ENCODE measurements at places on chromosomes 3 and 15. TPM values are rescaled to one million over a fixed set of nuclear protein-coding genes. Genes with fewer than 3 reads are reported as not detected.

Gene POMGNT2
- total RNA-seq = 18.7 TPM

Gene PP2D1
- total RNA-seq = not detected

GRCh38 chr15:44195151-44195740 is at the start of gene FRMD5:
TSS of gene FRMD5 (minus strand) at chr15:44195271.
- peak; percentile 89 for DNase-seq

Gene HIGD2B
- not detected for total RNA-seq

- peak; percentile 93 for DNase-seq
Observed at GRCh38 chr3:58568572-58569286, 8.5 kb downstream of the FAM107A start.

DNA sequence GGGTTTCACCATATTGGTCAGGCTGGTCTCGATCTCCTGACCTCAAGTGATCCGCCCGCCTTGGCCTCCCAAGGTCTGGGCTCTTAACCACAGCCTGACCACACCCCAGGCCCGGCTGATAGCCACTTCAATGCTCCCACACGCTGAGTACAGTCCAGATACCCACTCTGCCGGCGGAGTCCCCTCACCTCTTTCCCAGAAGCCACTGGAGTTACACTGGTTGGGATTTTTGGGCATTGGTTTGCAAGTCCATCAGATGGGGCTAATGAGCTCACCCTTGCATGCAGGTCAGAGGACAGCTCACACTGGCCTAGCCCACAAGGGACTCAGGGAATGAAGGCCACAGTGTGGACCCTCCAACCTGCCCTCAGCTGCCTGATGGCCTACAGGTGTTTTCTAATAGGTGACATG is 60.1 kb downstream of the IQSEC1 start:
- DNase-seq = peak; percentile 61

DNA sequence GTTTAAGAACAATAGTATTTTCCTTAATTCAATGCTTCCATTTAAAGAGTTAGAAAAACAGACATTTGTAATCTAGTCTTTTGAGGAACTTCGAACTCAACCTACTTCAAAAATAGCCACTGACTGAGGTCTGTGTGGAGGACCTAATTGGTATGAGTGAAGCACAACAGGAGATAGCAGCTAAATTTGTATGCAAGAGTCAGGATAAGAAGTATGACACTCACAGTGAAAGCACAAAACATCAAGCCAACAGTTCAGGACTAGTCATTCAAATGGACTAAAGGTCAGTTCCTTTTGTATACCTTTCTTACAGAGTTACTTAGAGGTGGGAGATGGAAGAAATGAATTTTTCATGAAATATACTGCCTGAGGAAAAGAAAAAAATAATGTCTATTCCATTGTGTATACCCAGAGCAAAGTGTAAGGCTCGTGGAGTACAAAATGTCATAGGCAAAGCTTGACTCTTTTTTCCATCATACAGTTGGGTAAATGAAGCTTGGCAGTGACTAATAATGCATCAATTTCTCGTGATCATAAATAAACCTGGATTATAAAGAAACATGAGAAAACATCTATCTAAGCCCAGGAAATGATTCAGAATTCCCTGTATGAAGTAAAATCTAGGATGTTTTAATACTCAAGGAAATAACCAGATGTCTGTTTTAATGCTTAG is 1005.2 kb upstream of the CADM2 start:
- DNase-seq = no peak

DNA sequence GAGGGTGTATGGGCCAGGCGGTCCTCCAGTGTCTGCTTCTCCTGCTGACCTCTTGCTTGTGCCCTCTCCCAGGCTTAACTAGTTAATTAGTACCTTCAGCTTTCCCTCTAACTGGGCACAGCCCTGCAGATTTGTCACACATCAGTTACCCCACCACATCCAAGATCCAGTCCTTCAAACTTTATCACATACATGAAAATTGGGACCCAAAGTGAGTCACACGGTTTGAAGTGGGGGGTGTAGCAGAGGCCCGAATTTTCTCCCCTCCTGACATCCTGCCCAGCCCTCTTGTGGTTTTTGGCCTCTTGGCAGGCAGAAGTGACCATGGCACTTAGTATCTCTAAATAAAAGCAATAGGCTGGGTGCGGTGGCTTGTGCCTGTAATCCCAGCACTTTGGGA is 3.9 kb downstream of the MAPKAPK3 start:
- DNase-seq = no peak

Gene GPR171
- 0.83 TPM for total RNA-seq

Gene FAM174B
- 8.0 TPM for total RNA-seq

Gene KBTBD8
- total RNA-seq = 1.9 TPM

- DNase-seq = no peak
Observed at GRCh38 chr3:188254520-188255070, 100.6 kb downstream of the LPP start.

GRCh38 chr15:90945091-90945490 is 9.6 kb upstream of the RCCD1 start:
- no peak for DNase-seq

- no peak for DNase-seq
Observed at GRCh38 chr3:158337110-158337509, 227.2 kb downstream of the RSRC1 start.

GRCh38 chr15:31296219-31296645 is 30.4 kb upstream of the KLF13 start:
- DNase-seq = no peak

DNA sequence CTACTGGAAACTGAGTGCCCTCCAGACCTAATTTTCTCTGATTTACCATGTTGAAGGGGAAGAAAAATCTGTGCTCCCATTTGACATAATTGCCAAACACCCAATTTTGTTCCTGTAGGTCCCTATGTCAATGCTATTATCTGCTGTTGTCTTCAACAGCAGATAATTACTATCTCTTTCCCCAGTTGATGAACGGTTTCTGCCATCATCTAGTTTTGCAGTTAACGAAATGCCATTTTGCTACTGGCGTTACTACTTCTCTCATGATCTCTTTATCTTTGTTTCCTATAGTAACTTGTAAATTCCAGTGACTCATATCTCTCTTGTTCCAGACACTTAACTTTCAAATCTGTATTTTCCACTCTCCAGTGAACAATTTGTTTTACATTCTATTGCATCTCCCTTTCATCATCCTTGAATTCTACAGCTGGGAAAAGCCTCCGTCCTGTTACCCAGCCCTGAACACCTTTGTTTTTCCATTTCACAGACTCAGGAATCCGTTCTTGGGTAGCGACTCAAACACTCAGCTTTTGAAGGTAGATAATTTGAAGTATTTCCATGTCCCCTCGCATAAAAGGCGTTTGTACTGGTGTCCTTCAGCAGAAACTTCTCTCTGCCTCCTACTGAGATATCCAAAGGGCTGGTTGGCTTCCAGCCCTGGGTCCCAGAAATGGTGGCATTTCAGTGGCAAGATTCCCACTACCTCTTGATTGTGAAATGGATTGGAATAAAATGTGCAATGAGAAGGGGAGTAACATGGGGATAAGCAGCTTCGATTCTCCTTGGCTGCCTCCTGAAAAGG is 111.7 kb downstream of the FOXB1 start:
- DNase-seq = no peak

DNA sequence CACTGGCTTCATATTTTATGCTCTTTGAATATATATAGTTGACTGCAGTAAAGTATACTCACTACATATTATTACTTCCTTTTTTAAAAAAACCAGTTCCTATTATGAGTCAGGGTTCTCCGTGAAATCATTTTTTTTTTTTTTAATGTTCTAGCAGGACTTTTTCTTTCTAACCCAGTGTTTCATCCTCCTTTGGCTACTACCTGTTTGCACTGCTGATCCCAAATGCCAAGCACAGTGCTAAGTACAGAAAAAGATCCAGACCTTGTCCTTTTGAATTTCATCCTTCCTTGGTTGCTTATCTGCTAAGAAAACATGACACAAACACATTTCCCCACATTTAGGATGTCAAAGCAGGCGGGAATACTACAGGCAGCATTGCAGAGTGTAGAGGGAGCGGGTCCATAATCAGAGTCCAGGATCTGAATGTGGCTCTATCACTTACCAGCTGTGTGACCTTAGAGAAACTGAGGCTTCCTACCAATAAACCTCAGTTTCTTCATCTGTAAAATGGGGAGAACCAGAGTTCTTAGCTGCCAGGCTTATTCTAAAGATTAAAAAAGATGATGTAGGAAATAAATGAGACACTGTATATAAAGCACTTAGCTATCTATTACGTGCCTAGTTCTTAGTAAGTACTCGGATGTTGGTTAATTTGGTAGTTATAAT is 37.2 kb upstream of the ANPEP start:
- DNase-seq = no peak

- DNase-seq = no peak
Observed at GRCh38 chr3:151328298-151328995, 902 bp downstream of the P2RY13 start.

- no peak for DNase-seq
Observed at GRCh38 chr15:66586155-66586976, 20.6 kb upstream of the LCTL start.

DNA sequence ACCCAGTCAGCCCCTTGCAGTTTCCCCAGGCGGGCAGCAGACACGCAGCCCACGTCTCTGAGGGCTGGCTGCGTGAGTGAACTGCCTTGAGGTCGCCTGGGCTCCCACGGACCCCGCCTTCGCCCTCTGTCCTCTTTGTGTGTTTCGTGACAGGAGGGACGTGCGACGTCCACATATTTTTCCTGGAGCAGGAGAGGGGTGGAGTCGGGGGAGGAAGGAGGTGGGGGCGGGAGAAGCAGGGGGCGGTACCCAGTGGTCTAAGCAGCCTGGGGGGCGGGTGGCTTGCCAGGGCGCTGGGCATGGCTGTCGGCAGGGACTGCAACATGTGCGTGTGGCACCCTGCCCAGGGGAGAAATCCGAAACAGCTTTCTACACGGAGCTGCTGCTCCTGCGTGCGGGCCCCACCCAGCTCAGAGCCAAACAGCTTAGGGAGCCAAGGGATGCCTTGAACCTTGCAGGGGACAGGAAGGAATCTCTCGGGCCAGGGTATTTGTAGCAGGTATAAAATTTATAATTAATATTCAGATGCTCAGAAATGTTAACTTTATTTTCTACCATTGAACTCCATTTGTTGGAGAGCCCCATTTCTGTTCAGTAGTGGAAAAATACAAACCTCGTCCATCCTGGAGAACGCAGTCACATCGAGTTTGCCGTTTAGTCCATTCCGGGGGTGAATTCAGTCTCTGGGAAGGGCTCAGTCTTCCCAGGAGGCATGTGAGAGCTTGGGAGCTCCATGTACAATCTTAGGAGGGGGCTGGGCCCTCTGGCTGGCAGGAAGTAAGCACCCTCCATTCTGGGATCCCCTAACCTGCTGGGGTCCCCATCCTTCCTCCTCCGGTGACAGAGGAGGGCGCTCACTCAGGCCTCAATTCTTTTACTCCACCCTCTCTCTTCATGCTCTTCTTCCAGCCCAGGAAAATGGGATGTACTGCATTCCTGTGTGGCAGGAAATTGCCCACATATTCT is 79.1 kb upstream of the MEF2A start:
- DNase-seq = peak; percentile 93

- peak; percentile 74 for DNase-seq
Observed at GRCh38 chr3:183818041-183818620, 7.2 kb downstream of the MAP6D1 start.

DNA sequence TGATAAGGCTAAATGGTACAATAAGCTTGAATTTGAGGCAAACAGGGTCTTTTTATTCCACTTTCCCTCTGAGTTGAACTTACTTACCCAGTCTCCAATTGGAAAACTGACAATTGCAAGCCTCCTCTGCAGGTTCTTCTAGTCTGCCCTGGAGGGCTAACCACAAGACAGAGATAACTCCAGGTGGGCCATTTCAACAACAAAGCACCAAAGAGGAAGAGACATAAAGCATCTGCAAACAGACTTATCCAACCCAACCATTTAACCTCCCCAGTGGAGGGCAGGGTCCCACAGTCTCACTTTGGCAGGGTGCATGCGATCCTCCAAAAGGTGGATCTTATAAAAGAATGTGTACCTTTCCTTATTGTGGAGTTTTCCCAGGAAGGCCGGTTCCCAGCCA is 525.8 kb downstream of the DIPK2A start:
- DNase-seq = peak; percentile 31

DNA sequence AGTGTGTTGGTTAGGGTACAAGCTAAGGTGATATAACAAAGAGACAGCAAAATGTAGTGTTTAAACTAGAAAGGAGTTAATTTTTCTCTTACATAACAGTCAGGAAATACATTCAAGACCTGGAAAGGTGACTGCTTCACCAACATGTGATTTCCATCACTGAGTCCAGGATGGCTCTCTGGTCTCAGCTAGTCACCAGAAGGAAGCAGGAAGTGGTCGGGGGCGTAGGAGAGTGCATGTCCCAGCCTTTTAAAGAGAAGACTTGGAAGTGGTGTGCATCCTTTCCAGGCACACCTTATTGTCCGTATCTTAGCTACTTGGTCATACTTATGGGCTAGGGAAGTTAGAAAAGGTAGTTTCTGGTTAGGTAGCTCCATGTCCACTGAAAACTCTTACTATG is 11.1 kb upstream of the UBE2Q2 start:
- DNase-seq = no peak

- DNase-seq = no peak
Observed at GRCh38 chr15:41849204-41849603, 10.6 kb downstream of the PLA2G4B start.

DNA sequence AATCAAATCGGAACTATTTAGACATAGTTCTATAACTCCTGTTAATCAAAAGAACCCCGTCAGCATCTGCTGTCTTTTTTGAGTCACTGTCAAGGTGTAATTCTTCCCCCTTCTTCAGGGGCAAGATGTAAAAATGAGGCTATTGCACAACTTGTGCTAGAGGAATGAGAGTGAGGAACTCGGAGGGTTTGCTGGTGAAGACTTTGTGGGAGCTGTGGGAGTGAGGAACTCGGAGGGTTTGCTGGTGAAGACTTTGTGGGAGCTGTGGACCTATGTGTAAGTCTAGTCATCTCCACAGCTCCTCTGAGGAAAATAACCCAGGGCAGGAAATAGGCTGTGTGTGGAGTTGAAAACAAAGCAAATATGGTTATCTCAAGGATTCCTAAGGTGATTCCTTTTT is 2.5 kb upstream of the CERS3 start:
- no peak for DNase-seq

DNA sequence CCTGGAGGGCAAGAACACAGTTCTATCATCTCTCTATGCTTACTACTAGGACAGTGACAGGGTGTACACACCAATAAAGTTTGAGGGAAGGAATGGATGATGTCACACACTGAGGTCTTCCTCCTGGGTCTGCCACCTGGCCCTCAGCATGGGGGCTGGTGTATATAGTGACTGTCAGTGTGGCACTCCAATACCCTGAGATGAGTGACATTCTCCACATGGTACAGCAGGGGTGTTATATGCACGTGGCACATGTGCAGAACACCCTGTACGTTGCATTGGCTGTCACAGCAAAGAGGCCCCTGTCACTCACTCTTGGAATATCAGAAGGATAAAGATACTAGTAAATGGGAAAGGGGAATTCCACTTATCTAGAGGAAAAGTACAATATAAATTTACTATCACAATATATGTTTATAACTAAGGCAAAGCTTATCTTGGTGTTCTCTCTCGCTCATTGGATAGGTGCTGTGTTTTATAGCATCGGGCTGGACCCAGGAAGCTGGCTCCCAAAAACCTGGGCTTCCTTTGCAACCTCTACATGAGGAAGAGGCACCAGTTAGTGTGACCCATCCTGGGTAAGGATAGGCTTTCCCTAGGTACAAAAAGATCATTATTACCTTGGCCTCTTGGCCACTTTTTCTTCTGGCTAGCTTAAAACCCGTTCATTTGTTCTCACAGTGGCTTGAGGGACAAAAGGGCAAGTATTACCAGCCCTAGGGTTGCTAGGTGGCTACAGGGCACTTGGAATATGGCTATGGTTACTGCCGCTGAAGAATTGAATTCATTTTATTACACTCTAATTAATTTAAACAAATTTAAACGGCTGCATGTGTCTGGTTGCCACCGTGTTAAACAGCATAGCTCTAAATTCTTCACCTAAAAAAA is 54.8 kb upstream of the HES1 start:
- DNase-seq = no peak

Gene KCNMB2
- not detected for total RNA-seq

Gene SNX22
- not detected for total RNA-seq

GRCh38 chr3:5126586-5126985 is 4.5 kb downstream of the ARL8B start:
- DNase-seq = no peak

All from posterior vena cava (tissue), 2 donors.